ENCODE measurements at places on chromosomes 12 and 14. TPM values are rescaled to one million over a fixed set of nuclear protein-coding genes. Genes with fewer than 3 reads are reported as not detected.

Gene CSRP2
- 64.2 TPM for total RNA-seq

Gene BEGAIN
- not detected for total RNA-seq

Gene LRTM2
- total RNA-seq, result not detected

Gene VRTN
- total RNA-seq, result not detected

Gene TC2N
- total RNA-seq, result not detected

Gene SLC25A47
- not detected for total RNA-seq

Gene SSTR1
- total RNA-seq, result under 0.01 TPM

Gene TEX52
- not detected for total RNA-seq

Gene SLC5A8
- not detected for total RNA-seq

Gene KITLG
- 4.7 TPM for total RNA-seq

Gene LRFN5
- total RNA-seq, result 0.12 TPM

Gene WNT1
- not detected for total RNA-seq

Gene TAS2R30
- total RNA-seq, result 0.98 TPM

All from RPMI7951 (cell line).